Thoracic aorta endothelial cell (primary cell): ENCODE measurements at places on chromosomes 2 and 18. TPM values are rescaled to one million over a fixed set of nuclear protein-coding genes. Genes with fewer than 3 reads are reported as not detected.

Gene CENPA
- 17.0 and 31.7 TPM in 2 replicates for total RNA-seq

Gene MAP3K19
- not detected in 2 replicates for total RNA-seq

Gene LRRTM1
- total RNA-seq = not detected in 2 replicates

Gene CD207
- total RNA-seq = not detected in 2 replicates

Gene TUBA4A
- 50.7 and 51.4 TPM in 2 replicates for total RNA-seq

Gene SLC9A2
- under 0.01 TPM in 1 of 2 replicates, not detected in the other for total RNA-seq

Gene ZNF892
- total RNA-seq = 6.2 and 6.4 TPM in 2 replicates

Gene MYOM1
- under 0.01 and 0.22 TPM in 2 replicates for total RNA-seq

Gene CAVIN2
- 163 and 168 TPM in 2 replicates for total RNA-seq

Gene CUL3
- 111 and 112 TPM in 2 replicates for total RNA-seq

Gene CMPK2
- total RNA-seq = 1.1 and 1.9 TPM in 2 replicates

Gene LRATD1
- total RNA-seq = 0.13 and 0.79 TPM in 2 replicates

Gene ASPRV1
- 0.13 and 0.14 TPM in 2 replicates for total RNA-seq

Gene SKA1
- 35.5 and 47.7 TPM in 2 replicates for total RNA-seq

Gene SLC9A4
- total RNA-seq = not detected in 2 replicates

Gene KATNAL2
- 1.2 and 3.0 TPM in 2 replicates for total RNA-seq

Gene BMPR2
- total RNA-seq = 126 and 133 TPM in 2 replicates

Gene MMADHC
- total RNA-seq = 200 and 209 TPM in 2 replicates

Gene PARD3B
- 18.4 and 19.0 TPM in 2 replicates for total RNA-seq

Gene GCG
- total RNA-seq = not detected in 2 replicates

Gene UNC80
- not detected in 2 replicates for total RNA-seq

Gene LRRTM4
- not detected in 2 replicates for total RNA-seq

Gene UGT1A8
- not detected in 2 replicates for total RNA-seq

Gene ZNF521
- 181 and 194 TPM in 2 replicates for total RNA-seq

Gene PROM2
- under 0.01 and 0.29 TPM in 2 replicates for total RNA-seq

Gene VAMP8
- 15.8 and 28.9 TPM in 2 replicates for total RNA-seq

Gene MROH2A
- total RNA-seq = not detected in 2 replicates

Gene OSR1
- total RNA-seq = 0.07 TPM in 1 of 2 replicates, not detected in the other

Gene NT5DC4
- total RNA-seq = not detected in 2 replicates

Gene CHRNG
- not detected in 2 replicates for total RNA-seq

Gene STK11IP
- total RNA-seq = 8.5 and 9.0 TPM in 2 replicates

Gene SLC1A4
- 5.1 and 16.2 TPM in 2 replicates for total RNA-seq

Gene COL6A3
- 0.72 and 1.7 TPM in 2 replicates for total RNA-seq

Gene DTYMK
- total RNA-seq = 60.6 and 64.4 TPM in 2 replicates

Gene TLX2
- not detected in 2 replicates for total RNA-seq

Gene KCTD1
- 13.4 and 18.2 TPM in 2 replicates for total RNA-seq

Gene LCT
- under 0.01 TPM in 2 replicates for total RNA-seq

Gene SPHKAP
- not detected in 2 replicates for total RNA-seq

Gene LYG2
- total RNA-seq = not detected in 2 replicates

Gene SP140L
- total RNA-seq = 16.0 and 25.9 TPM in 2 replicates

Gene FEV
- not detected in 2 replicates for total RNA-seq

Gene NCKAP5
- total RNA-seq = 0.50 and 1.5 TPM in 2 replicates

Gene TFCP2L1
- total RNA-seq = not detected in 2 replicates

Gene C2orf72
- total RNA-seq = under 0.01 TPM in 1 of 2 replicates, not detected in the other

Gene MRPL33
- total RNA-seq = 136 and 151 TPM in 2 replicates

Gene POTEI
- 0.07 and 0.66 TPM in 2 replicates for total RNA-seq

Gene MAPRE2
- 150 and 180 TPM in 2 replicates for total RNA-seq

Gene TMEFF2
- under 0.01 and 0.07 TPM in 2 replicates for total RNA-seq

Gene TUBB8B
- not detected in 2 replicates for total RNA-seq

Gene SPATA3
- not detected in 2 replicates for total RNA-seq

Gene SNED1
- 23.1 and 26.3 TPM in 2 replicates for total RNA-seq

Gene TMEM163
- 1.9 and 5.2 TPM in 2 replicates for total RNA-seq
